Naive thymus-derived CD4-positive, alpha-beta T cell (primary cell): ENCODE measurements at places on chromosomes 7 and 10. TPM values are rescaled to one million over a fixed set of nuclear protein-coding genes. Genes with fewer than 3 reads are reported as not detected.

Gene ADAP1
- total RNA-seq: 5.0 TPM

Gene ACADSB
- 21.9 and 23.7 TPM in 2 replicates for total RNA-seq

DNA sequence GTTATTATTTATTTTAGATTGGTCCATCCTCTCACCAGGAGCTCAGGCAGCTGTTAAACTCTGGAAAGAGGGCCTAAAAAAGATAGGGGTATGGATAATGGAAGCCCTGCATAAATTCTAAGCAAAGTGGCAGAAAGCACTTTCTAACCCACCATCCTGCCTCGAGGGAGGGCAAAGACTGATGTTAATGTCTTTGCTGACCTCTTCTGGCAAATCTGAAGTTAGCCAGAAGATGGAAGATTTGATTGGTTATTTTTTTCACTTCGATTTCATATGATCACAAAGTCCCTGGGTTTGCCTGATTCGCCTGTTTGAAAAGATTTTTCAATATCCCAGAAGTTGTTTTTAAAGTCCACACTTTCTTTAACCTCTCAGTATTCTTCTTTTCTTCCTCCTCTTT, 24.8 kb downstream of the OR9A2 start:
- no peaks in the 10 kb centered on the region for H3K36me3 ChIP-seq
- no peaks in the 10 kb centered on the region for H3K4me1 ChIP-seq
- DNase-seq: no peak

Gene MARVELD1
- total RNA-seq: 1.1 TPM

DNA sequence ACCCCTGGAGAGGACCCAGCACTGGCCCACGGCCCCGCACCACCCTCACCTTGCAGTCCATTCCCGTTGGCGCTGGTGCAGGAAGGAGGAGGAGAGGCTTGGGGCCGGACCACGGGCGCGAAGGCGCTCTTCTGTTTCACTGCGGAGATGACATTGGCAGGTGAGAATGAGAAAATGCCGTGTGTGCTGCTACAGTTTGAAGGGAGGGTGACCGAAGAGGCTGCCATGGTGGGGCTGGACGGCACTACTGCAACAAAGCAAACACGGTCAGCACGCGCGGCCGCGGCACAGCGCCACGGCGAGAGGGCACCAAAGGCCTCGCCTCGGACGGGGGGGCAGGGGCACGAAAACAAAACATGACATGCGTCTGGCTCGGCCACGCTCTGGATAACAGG, 123.9 kb downstream of the EBF3 start:
- no peak overlapping the region for H3K27ac ChIP-seq
- H3K36me3 ChIP-seq: no peaks in the 10 kb centered on the region
- H3K4me1 ChIP-seq: no peaks in the 10 kb centered on the region
- DNase-seq: no peak

GRCh38 chr7:29405891-29406290, 157.7 kb upstream of the PRR15 start:
- H3K4me3 ChIP-seq: no peak overlapping the region
- no peaks in the 10 kb centered on the region for H3K4me1 ChIP-seq
- no peak for DNase-seq
- no peak overlapping the region for H3K27ac ChIP-seq
- H3K36me3 ChIP-seq: no peaks in the 10 kb centered on the region

DNA sequence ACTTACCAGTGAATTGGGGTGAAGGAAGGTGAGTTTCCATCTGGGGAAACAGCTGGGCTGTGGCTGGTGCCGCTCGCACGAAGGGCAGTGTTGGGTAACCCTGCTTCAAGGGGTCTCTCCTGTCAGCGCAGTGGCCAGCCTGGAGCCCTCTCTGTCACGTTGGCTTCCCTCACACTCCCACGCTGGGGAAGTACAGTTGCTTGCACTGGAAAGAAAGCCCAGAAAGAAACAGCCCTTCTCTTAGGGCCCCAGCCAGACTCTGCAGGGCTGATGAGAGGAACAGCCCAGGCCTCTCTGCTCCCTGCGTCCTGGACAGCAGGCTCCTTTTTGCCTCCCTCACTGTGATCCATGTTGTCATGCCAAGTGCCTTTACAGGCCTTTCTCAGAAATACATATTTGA, 40.3 kb upstream of the TRIM8 start:
- H3K36me3 ChIP-seq: peaks cover 52% of the 10 kb centered on the region
- H3K27me3 ChIP-seq: no peaks in the 10 kb centered on the region
- no peak overlapping the region for H3K27ac ChIP-seq
- no peaks in the 10 kb centered on the region for H3K4me1 ChIP-seq

- H3K27ac ChIP-seq: no peak overlapping the region
- H3K36me3 ChIP-seq: no peaks in the 10 kb centered on the region
- H3K27me3 ChIP-seq: no peaks in the 10 kb centered on the region
These were observed 1055.5 kb upstream of the GHITM start for GRCh38 chr10:83083831-83084230.

DNA sequence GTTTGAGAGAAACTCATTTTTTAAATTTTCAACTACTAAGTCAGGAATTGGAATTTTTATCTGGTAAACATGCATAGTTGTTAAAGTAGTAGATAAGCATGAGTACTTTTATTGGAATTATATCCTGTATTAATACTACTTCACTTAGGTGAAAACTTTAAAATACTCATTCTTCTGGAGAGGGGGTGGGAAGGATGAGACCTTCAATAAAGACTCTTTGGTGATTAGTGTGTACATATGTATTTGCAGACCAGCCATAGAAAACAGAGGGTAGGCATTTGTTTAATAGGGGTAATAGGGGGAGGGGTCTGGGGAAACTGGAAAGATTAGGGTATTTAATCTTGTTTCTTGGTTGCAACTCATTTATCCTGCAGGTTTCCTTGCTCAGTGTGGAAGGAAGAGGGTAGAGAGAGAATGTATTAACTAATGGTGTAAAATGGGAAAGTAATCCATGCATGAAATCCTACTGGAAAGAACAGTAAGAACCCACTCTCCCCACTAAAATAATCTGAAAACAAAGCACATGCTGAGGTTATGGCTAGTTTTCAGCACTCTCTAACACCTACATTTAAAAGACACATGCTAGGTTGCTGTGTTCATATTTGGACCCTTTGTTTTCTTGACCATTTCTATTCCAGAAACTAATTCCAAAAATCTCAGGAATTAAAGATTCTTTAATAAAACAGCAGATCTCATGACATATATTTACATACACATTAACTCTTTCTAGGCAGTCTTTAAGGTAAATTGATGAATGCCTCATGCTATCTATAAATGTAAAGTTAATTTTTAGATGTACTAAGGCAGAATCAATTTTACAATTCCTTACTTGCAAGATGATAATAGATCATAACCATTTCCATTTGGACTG, 6.2 kb upstream of the IGF2BP3 start:
- H3K36me3 ChIP-seq: no peaks in the 10 kb centered on the region
- peaks cover 69% of the 10 kb centered on the region for H3K27me3 ChIP-seq

GRCh38 chr7:157979636-157980340, 607.8 kb downstream of the PTPRN2 start:
- no peaks in the 10 kb centered on the region for H3K4me1 ChIP-seq
- no peak overlapping the region for H3K4me3 ChIP-seq
- no peak for DNase-seq
- no peak overlapping the region for H3K27ac ChIP-seq
- H3K36me3 ChIP-seq: no peaks in the 10 kb centered on the region

- H3K4me1 ChIP-seq: no peaks in the 10 kb centered on the region
- H3K27me3 ChIP-seq: no peaks in the 10 kb centered on the region
- no peak overlapping the region for H3K4me3 ChIP-seq
- H3K27ac ChIP-seq: no peak overlapping the region
These were observed 156.1 kb downstream of the ADARB2 start for GRCh38 chr10:1581189-1581588.

DNA sequence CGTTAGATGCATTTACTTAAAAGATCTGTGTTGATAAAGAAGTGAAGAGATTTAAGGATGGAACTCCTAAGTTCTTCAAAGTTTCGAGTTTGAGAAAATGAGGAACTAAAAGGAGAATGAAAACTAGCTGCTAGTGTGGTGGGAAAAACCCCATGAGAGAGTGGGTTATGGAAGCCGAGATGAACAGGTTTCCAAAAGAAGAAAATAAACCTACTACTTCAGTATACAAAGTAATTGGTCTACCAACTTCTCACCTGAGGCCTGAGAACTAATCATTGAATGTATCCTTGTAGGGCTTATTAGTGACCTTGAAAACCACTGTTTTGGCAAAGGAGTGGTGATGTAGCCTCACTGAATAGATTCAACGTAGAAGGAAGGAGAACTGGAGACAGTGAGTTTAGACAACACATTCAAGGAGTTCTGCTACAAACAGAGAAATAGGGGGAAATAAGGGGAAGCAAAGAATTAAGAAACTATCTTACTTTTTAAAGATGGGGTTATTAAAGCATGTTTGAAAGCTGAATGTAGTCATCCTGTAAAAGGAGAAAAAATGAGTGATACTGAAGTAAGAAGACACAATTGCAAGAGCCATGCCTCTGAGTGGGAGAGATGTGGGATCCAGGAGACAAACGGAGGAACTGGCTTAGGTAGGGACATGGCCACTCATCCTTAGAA, 50.8 kb downstream of the CH25H start:
- no peaks in the 10 kb centered on the region for H3K36me3 ChIP-seq
- no peaks in the 10 kb centered on the region for H3K4me1 ChIP-seq
- DNase-seq: no peak
- H3K27ac ChIP-seq: no peak overlapping the region

GRCh38 chr7:31003721-31004120, 40.0 kb downstream of the GHRHR start:
- DNase-seq: no peak
- H3K36me3 ChIP-seq: no peaks in the 10 kb centered on the region
- H3K4me1 ChIP-seq: no peaks in the 10 kb centered on the region
- H3K27me3 ChIP-seq: no peaks in the 10 kb centered on the region
- H3K4me3 ChIP-seq: no peak overlapping the region

Gene GHRHR
- not detected for total RNA-seq

GRCh38 chr10:131641231-131641630, 259.6 kb upstream of the PPP2R2D start:
- no peak for DNase-seq
- no peaks in the 10 kb centered on the region for H3K27me3 ChIP-seq
- no peak overlapping the region for H3K27ac ChIP-seq
- no peaks in the 10 kb centered on the region for H3K36me3 ChIP-seq
- H3K4me1 ChIP-seq: no peaks in the 10 kb centered on the region
- H3K4me3 ChIP-seq: no peak overlapping the region
